IPS DF 6.9 (cell line): ENCODE measurements at places on chromosomes 11 and 22.

DNA sequence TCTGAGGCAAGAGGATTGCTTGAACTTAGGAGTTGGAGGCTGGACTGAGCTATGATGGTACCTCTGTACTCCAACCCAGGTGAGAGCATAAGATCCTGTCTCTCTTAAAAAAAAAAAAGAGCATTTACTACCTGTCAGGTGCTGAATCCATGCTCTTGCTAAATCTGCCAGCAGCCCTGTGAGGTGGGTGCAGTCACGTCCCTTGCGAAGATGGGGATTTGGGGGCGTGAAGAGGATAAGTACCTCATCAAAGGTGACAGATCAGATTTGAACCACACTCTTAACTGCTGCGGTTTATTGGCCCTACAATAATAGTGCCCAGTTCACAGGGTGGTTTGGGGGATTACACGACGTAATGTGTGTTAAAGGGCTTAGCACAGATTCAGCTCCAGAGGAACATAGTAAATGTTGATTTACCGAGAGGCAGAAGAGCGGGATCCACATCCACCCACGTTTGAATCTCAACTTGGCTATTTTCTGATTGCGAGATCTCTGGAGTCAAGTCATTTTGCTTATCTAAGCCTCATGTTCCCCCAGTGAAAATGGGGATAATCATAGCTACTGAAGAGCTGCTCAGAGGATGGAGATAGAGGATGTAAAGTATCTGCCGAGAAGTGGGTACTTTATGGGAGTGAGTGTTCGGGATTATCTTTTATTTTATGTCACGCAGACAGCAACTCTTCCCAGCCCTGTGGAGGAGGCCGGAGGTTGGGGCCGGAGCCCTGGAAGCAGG lies 28.1 kb upstream of the LRRC10B start:
- DNase-seq: no peak

DNA sequence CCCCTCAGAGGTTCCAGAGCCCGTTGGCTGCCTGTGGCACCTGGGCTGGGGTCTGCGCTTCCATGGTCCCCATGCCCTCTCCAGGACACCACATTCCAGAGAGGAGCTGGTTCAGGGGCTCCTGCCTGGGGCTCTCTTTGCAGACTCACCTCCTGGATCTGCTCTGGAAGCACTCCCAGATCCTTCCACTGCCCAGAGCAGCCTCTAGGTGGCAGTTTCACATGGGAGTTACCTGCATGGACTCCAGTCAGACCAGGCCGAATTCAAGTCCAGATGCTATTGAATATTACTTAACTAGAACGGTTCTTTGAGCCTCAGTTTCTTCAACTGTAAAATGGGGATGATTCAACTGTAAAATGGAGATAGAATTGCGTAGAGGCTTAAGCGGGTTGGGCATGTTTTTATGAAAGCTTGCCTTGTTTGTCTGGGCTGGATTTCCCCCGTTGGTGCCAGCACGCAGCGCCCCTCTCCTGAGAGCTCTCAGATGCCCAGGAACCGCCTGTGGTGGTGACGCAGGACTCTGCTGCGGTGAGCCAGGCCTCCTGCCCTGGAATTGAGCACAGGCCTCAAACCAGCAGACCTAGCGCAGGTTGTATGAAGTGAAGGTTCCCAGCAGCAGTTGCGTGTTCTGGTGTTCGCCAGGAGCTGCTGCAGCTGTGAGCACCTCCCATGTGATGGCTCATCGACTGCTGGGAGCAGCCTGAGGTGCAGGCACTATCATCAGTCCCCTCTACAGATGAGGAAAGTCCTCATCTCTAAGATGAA lies 44.2 kb downstream of the LMO1 start:
- peak; percentile 33 for DNase-seq

DNA sequence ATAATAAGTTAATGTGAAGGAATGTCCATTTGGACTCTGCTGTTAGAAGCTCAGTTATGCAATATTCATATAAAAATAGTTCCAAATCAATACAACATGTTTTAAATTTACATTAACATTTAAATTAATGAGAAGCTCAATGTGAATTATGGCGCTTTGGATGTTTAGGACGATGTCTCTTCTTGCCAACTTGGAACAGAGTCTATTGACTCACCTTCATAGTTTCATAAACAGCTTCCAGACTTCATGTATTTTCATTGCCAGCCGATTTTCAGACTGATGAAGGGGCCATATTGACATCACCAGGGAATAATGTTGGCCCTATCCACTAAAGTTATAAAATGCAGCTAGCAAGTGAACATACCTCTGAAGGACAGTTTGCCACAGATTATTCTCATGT lies 1136.2 kb downstream of the LRRC4C start:
- no peak for DNase-seq

GRCh38 chr11:46247090-46247489 lies 30.4 kb upstream of the CREB3L1 start:
- no peak for DNase-seq

- no peak for DNase-seq
Measured at GRCh38 chr11:18726040-18726439, at the start of gene IGSF22. Gene IGSF22 (minus strand): TSS chr11:18726188. CDS start chr11:18724236, 1,952 bp downstream.

- DNase-seq: no peak
Measured at GRCh38 chr22:23110922-23111527, 30.8 kb downstream of the RSPH14 start.

DNA sequence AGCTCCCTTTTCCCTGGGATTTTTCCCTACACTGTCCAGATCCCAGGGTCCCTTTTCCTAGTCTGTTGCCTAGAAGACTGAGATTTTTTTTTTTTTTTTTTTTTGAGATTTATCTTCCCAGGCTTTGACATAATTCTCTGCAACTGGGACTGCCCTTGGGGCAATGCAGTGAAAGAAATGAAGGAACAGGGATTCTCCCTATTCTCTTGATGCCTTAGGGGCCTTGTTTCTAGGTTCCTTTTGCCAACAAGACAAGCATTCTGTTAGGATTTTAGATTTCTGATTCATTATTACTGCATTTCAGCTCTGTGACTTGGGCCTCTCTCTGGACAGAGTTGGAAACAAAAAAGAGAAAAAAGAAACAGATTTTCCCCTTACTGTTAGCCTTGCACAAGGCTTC lies 47.3 kb downstream of the QSER1 start:
- DNase-seq: no peak

DNA sequence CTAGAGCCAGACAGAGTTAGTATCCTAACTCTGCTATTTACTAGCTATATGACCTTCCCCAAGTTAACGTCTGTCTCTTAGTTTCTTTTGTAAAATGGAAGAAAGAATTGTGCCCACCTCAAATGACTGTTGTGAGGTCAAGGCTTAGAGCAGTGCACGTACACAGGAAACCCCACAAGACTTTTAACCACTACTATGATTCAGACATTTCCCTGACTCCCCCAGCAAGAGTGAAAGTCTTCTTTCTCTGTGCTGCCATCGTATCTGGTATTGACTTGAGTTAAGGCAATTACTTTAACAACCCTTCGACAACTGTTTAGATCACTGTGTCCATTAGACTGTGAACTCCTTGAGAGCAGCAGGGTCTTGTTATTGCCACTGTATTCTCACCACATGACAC lies 2.6 kb upstream of the OR52W1 start:
- DNase-seq: no peak

- DNase-seq: no peak
Measured at GRCh38 chr11:82756765-82757639, 23.3 kb upstream of the FAM181B start.

DNA sequence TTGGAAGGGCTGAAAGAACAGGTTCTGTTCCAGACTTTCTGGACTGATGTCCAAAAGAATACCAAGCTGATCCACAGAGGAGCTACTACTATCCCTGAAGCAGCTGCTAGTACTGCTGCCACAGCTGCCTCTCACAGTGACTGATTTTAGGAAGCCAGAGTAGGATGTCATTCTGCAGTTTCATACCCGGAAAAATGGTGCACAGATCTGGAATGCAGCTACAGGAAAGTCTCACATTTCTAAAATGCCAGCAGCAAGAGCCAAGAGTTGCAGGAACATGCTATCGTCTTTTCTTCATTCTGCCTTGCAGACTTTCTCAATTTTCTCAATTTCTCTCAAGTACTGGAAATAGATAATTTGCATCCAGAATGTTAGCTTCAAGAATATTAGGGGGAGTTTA lies 19.4 kb upstream of the CCDC179 start:
- no peak for DNase-seq

DNA sequence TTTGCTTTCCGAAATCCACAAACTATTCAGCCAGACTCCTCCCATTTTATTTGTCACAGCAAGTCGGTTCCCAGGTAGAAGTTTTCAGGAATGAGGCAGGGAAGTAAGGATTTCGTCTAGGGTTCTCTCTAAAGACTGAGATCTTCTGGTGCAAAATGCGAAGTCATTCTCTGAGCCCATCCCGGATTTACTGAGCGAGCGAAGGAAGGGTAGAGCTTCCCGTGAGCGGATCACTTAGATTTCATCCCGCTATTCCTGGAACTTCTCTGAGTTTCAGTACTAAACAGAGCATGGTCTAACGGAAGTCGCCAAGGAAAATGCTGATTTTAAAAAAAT lies 3.1 kb upstream of the CALCA start:
- DNase-seq: no peak

DNA sequence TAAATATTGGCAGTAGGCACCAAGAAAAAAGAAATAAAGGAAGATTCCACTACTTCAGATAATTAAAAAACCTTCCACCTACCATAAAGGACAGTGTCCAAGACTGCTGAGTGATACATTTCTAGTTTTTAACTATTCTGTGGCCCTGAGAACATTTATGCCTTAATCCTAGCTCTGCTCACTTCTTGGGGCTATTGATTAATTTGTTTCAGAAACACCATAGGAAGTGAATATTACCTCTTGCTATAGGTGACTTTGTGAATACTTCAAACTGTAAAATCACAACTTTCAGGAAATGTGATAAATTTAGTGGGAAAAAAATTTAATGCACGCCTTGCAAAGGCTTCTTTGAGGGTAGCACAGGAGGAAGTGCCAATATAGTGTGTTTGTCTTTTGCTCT lies 35.2 kb downstream of the NF2 start:
- no peak for DNase-seq

GRCh38 chr22:49904040-49904369 lies 14.2 kb downstream of the ALG12 start:
- DNase-seq: no peak

DNA sequence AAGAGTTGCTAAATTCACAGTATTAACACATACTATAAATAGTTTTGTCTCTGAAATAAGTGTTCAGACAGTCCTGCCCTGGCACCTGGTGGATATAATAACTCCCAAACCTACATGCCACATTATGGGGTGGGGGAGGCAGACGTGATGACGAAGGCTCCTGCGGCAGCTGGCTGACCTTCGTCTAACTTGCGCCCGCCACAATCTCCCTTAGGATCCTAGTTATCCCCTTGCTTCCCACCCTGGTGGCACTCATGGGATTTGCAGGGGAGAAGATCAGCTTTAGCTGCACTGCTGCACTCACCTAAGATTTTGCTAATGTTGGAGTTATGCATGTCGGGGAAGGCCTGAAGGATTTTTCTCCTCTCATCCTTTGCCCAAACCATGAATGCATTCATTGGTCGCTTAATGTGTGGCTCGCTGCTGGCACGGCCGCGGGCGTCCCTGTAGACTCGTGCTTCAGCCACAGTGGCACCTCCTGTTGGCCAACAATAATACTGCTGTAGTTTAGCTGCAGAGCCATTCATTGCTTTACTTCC lies 367.6 kb downstream of the SOX6 start:
- DNase-seq: peak; percentile 39

DNA sequence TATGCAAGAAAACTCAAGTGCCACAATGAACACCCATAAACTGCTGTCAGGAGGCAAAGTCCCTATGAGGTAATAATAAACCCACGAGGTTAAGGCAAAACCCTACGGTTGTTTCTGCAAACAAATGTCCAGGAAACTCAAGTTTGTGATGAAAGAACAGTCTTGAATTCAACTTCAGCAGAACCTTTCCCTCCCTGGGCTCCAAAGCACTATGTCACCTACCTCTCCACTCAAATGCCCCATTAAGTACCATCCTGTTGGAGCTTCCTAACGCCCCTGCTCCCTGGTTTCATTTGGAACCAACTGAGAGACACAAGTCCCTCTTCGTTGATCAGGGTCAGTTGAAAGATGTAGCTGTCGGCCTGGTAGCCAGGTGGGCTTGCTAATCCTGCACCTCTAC lies 2.6 kb upstream of the C11orf91 start:
- DNase-seq: no peak

GRCh38 chr11:46278387-46279125 lies 1.1 kb downstream of the CREB3L1 start:
- no peak for DNase-seq

DNA sequence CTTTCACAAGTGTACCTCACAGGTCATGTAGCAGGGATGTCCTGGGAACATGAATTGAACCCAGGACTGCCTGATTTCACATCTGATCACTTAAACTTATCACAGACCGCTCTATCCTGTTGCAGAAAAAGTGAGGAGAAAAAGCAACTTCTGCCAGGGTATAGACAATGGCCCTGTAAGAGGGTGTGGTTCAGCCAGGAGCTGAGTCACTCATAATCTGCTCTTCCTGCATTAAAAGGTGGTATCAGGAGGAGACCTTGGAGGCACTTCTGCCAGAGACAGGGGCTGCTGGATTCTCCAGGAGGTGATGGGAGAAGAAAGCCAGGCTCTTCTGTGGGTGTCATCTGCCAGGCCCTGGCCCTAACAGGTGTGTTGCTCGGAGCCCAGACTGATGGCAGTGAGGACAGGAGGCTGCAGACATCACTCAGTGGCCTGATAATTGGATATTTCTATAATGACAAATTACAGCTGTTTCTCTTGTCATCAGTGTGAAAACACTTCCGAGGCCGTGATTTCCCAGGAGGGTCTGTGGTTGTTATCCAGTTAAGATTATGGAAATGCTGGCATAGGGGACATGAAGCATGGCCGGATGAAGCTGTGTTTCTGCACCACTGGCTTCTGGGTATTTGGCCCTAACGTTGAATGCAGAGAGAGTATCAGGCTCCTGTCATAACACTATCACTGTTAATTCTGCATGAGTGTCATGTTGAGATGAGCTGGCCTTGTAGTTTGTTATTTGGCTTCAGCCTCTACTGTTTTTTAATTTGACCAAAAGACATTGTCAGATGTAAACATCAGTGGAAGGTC lies 125.1 kb upstream of the ZBED5 start:
- no peak for DNase-seq

DNA sequence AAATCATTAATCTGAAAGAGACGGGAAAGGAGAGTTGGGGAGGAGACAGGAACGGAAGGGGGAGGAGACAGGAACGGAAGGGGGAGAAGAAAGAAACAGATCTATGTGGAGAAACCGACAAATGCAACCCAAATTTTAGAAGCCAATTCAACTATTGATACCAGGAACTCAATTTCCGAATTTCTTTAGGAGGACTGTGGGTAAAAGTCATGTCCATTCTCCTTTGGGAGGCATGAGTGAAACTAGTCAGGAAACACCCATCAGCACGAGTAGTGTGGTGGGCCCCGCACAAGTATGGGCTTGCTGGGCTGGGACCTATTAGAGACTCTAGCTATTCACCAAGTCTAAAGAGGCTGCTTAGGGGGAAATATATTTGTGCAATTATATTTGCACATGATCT lies 18.1 kb downstream of the ANO3 start:
- DNase-seq: no peak
